DMS53 (cell line): ENCODE measurements at places on chromosomes 2 and 18.
A peak's percentile ranks its signal among the peaks of the same experiment; 100 is the strongest.

- DNase-seq, result no peak
Observed at GRCh38 chr2:9052821-9053533, 49.5 kb upstream of the MBOAT2 start.

DNA sequence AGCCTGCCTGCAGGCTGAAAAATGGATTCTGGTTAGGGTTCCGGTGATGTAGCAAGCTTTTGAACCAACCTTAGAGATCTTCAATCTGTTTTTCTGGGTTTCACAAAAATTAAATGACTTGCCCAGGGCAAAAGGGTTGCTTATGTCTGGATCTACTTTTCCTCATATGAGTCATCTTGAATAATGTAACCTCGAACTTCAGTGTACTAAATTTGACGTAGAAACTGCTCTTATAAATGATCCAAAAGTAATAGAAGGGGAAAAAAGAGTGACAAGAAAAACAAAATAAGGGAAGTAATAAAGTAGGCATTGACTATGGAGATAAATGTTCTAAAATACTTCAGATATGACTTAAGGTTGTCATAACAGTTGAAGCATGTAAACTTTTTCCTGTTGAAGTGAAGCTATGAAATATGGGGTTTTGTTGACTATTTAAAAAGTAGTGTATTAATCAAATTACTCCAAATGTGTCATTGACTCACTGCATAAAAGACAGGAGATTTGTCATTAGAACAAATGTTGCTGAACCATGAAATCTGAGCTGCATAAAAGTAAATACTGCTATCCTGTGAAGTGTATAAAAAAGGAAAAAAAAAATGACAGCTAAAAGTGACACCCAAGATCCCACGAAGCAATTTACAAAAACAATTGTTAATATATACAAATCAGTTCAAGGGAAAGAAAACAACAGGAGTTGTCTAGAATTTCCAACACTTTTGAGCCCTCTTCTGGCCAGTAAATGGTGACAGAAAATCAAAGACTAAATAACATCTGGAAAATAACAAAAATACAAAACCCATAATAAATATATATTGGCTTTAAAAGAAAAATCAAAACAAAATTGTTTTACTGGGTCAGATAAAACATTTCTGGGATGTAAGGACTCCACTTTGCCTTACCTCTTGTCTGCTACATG is 103.6 kb upstream of the SERPINE2 start:
- DNase-seq, result peak; percentile 15

GRCh38 chr2:187569571-187569970 is 15.3 kb upstream of the TFPI start:
- DNase-seq, result no peak

- DNase-seq, result no peak
Observed at GRCh38 chr18:14100503-14101286, 31.5 kb downstream of the ZNF519 start.

- peak; percentile 13 for DNase-seq
Observed at GRCh38 chr2:6741229-6741628, 124.5 kb downstream of the CMPK2 start.
